ENCODE measurements at places on chromosomes 16 and 17.
A peak's percentile ranks its signal among the peaks of the same experiment; 100 is the strongest.

- DNase-seq = no peak
These were observed 134.4 kb downstream of the COPRS start for GRCh38 chr17:31724619-31725018.

- no peak for DNase-seq
These were observed 49.7 kb upstream of the WSCD1 start for GRCh38 chr17:6020376-6021010.

DNA sequence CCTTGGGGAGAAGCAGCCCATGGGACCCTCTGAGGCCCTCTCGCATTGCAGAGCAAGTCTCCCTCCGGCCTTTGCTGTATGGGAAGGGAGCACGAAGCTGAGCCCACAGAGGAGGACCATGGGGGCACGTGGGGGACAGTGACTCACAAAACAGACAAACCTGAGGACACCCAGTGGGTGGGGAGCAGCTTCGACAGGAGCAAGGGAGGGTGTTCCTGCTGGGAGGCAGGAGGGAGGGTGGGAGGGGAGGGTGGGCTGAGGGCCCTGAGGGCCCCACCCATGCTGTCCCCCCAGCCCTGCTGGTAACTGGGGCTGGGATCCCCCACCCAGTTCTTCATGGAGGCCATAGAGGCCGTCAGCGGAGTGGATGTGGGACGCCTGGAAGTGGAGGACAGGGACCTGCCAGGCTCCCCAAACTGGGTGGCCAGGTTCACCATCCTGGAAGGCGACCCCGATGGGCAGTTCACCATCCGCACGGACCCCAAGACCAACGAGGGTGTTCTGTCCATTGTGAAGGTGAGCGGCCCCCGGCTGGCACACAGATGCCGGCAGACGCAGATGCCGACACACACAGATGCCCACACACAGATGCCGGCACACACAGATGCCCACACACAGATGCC, 12.5 kb downstream of the SLC22A31 start:
- DNase-seq = no peak

GRCh38 chr16:4481963-4482362, 5.8 kb downstream of the HMOX2 start:
- DNase-seq = no peak

GRCh38 chr16:22054847-22055590, 37.3 kb upstream of the VWA3A start:
- no peak for DNase-seq

- DNase-seq = no peak
These were observed 14.6 kb downstream of the FANCA start for GRCh38 chr16:89801800-89802199.

GRCh38 chr16:68037841-68038597, 14.9 kb downstream of the DUS2 start:
- DNase-seq = no peak

DNA sequence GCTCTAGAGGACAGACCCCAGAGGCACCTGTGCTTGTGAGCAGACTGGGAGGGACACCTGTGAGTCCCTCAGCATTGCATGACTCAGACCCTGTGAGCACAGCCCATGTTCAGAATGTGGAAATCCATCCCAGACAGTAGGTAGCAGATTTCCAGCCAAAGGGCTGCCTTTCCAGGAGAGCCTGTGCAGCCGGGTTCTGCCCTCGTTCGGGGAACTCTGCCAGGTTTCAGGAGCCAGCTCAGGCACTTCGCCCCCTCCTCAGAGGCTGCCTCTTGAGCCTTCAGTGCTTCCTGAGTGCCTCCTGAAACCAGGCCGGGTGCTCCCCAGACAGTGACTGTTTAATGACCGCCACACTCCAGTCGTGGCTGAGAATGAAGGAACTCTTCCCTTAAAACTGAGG, 23.3 kb upstream of the SDR42E2 start:
- DNase-seq = peak; percentile 83

- no peak for DNase-seq
These were observed 237.1 kb downstream of the NTN1 start for GRCh38 chr17:9258115-9259015.

- no peak for DNase-seq
These were observed 3.0 kb upstream of the ZCCHC14 start for GRCh38 chr16:87495578-87496446.

DNA sequence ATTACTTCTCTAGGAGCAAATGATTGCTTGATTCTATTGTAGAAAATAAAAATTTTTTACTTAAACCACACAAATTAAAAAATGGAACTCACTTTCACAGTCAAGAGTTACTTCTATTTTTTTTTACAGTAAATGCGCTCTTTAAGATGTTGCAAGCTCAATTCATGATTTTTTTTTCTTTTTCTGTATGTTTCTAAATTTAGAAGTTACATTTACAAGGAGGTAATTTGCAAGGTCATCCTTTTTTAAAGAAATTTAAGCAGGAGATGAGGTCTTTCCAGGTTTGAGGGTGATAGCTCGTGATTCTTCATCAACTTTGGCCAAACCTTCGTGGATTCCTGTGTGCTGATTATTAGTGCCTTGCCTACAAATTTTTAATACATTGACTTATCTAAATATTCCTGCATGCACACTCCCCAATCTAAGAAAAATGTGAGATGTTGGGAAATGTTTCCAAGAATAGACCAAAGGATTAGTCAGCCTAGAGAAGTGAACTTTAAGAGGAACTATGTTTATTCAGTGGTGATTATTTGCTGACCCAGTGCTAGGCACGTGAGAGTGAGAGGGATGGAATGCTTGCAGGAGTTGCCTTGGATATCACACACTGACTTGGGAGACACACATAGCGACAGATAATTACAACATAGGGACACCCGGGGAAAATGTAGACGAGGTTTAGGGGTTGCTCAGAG, 429.8 kb downstream of the MAF start:
- DNase-seq = no peak

DNA sequence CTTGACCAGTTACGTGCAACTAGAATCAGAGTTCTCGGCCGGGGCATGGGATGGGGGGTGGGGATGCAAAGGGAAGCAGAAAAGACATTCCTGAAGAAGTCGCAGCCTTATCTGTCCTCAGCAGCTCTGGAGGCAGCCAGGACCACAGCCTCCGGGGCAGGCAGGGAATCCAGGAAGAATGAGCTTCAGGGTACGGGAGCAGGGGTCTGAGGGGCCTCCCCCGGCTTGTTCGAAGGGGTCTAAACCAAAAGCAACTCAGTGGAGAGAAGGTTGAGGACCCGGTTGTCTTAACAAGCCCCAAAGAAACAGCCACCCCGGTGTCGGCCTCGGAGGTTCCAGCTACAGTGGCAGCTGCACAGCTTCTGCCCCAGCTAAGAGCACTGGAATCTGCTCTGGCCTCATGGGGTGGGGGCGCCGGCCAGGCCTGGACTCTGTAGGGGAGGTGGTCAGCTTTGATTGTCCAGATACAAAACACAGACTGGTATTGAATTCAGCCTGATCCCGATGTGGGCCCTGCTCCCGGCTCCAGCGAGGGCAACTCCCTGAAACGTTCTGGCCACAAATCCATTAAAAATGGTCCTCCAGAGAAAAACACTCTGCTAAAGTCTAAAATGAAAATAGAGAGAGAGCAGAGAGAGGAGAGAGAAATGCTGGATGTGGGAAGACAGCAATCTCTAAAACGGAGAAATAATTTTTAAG, 7.7 kb downstream of the HOXB4 start:
- DNase-seq = no peak

- DNase-seq = peak; percentile 77
These were observed 8.5 kb downstream of the CCL18 start for GRCh38 chr17:36072431-36073121.

- no peak for DNase-seq
These were observed 1231.8 kb downstream of the CDH11 start for GRCh38 chr16:63890081-63890480.

DNA sequence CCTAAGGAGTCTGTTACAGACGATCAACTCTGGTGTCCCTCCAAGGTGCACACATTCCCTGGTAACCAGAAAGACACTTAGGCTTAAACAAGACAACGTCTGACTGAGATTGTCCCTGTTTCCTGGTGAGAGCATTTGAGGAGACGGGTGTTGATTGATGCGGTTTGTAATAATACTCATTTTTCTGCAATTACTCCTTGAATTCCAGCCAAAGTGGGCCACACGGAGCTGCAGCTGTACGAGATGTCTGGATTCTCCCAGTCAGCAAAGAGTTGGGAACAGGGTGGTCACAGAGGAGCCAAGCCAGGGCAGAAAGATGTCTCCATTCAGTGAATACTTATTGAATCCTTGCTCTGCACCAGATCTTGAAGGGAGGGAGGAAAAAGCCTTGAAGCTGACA, 30.9 kb upstream of the CES5A start:
- DNase-seq = no peak

- DNase-seq = peak; percentile 27
These were observed 35.2 kb downstream of the USP22 start for GRCh38 chr17:21007646-21008045.

DNA sequence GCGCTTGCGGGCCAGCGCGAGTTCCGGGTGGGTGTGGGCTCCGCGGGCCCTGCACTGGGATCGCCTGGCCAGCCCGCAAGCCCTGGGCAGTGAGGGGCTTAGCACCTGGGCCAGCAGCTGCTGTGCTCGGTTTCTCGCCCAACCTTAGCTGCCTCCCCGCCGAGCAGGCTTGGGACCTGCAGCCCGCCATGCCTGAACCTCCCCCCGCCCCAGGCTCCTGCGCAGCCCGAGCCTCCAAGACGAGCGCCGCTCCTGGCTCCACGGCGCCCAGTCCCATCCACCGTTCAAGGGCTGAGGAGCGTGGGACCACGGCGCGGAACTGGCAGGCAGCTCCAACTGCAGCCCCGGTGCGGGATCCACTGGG, 12.3 kb upstream of the ZFP90 start:
- no peak for DNase-seq

GRCh38 chr16:87842209-87842869, 27.0 kb downstream of the SLC7A5 start:
- DNase-seq = no peak

- no peak for DNase-seq
These were observed 33.5 kb downstream of the MGAT5B start for GRCh38 chr17:76901542-76902197.

DNA sequence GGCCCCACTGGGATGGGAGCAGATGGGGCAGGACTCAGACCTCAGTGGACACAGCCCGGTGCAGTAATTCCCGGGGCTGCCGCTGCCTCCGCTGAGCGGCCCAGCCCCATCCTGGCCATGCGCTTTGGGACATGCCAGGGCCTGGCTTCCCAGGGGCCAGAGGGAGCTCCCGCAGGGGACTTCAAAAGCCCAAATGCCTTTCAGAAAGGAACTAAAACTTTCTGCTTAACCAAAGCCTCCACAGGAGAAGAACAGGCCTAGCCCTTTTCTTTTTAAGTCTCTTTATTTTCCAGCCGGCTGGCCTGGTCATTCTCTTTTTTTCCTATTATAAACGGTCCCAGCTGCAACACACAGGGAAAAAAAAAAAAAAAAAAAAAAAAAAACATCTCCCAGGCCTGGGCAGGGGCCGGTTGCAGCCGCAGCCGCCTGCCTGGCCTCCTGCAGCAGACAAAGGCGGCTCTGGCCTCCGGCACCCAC, 10.7 kb upstream of the ZNF423 start:
- no peak for DNase-seq

DNA sequence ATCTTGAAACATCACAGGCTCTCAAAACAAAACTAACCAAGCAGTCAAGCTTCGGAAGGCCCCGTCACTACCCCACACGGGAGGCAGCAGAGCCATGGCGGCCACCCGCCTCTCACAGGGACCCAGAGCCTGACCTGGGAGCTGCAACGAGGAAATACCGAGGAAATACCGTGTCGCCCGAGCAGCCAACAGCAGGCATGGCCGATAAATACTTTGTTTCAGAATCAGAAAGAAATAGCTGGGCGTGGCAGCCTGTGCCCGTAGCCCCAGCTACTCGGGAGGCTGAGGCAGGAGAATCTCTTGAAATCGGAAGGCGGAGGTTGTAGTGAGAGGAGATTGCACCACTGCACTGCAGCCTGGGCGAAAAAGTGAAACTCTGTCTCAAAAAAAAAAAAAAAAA, 6.9 kb downstream of the LMF1 start:
- DNase-seq = no peak

- DNase-seq = peak; percentile 48
These were observed 14.1 kb upstream of the FOXJ1 start for GRCh38 chr17:76154936-76155845.

DNA sequence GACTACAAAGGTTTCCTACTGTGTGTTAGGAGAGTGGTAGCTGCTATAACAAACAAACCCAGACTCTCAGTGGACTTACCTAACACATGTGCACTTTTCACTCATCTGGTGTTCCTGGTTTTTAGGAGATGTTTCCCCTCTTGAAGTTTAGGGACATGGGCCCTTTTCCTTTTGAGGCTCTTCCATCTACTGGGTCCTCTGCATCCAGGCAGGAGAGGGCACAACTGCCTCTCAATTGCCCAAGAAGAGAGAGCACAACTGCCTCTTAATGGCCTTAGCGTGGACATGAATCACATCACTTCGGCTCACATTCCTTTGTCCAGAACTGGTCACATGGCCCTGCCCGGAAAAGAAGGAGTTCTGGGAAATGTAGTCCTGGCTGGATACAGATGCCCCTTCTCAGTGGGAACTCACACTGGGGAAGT, 9.8 kb upstream of the TNRC6C start:
- no peak for DNase-seq

DNA sequence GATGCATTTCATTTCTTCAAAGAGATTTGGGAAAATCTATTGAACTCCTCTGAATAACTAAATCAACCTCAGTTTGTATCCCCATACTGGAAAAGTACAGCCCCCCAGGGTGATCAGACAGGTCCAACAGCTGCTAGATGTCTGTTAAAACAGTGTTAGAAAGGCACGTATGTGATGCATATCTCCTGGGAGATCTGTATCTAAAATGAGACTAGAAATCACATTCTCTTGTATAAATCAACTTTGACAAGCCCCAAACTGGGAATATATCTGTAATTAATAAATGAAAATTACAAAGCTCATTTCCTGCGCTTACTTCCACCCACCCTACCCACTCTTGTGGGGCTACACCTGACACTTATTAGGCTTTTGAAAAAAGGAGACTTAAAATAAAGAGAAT, 3.8 kb upstream of the KIF2B start:
- DNase-seq = no peak

GRCh38 chr17:37671824-37672547, 28.7 kb upstream of the DDX52 start:
- DNase-seq = no peak

GRCh38 chr17:40597156-40597555, 31.9 kb upstream of the CCR7 start:
- no peak for DNase-seq

GRCh38 chr17:74937064-74938051, 1.7 kb downstream of the OTOP3 start:
- no peak for DNase-seq

DNA sequence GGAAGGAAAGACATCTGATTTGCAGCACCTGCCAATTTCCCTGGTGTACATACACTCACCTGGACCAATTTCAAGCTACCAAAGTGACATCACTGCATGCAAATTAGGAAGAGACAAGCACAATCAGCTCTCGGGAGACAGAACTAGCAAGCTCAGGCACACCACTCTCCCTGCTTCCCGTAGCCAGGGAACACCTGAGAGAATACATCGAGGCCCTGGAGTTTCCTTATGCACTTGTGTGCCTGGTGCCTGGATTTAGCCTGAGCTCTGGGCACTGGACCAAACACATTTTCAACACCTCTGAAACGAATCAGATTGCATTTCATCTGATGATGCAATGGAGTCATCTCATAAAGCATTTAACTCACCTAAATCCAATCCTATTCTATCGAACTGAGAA, 110.5 kb downstream of the HS3ST2 start:
- DNase-seq = no peak

GRCh38 chr16:75452464-75453190, 11.9 kb downstream of the TMEM170A start:
- peak; percentile 17 for DNase-seq

All from upper lobe of right lung (tissue), 1 donor.